Skeletal muscle cell (primary cell): ENCODE measurements at places on chromosomes 7 and 10.

DNA sequence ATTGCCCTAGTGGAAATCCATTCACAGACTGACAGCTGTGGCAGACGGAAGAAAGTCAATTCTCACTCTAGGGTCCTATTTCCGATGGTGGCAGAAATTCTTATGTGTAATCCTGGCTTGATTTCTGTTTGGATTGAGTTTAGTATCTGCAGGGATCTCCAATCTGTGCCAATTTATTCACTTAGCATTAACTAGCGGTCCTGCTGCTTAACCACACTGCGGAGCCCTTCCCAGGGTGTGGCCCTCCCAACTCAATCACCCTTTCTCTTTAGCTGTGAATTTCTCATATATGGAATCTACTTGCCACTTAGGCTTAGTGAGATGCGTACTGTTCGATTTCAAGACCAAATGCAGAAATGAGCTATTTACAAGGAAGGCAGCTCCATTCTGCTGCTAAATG lies 215.7 kb downstream of the SFMBT2 start:
- no peak for DNase-seq

DNA sequence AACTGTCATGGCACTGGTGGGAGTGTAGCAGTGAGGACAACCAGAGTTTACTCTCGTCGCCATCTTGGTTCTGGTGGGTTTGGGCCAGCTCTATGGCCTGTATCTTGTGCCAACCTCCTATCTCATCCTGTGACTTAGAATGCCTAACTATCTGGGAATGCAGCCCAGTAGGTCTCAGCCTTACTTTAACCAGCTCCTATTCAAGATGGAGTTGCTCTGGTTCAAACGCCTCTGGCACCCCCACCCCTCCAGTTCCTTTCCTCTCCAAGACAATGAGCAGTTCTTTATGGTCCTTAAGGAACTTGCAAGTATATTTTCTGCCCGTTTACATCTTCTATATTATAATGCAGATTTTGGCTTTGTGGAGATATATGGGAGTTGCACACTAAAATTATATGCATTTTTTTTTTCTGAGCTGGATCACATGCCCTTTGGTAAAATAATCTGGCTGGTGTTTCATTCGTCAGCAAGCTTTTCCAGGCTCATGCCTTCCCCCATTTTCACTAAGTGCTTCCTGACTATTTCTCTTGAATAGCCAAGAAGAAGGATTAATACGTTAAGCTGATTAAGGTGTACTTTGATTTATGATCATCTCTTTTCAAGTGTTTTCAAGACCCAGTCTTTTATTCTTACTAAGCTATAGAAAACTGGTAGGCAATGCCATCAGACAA lies 11.2 kb upstream of the WIPF3 start:
- DNase-seq: no peak

DNA sequence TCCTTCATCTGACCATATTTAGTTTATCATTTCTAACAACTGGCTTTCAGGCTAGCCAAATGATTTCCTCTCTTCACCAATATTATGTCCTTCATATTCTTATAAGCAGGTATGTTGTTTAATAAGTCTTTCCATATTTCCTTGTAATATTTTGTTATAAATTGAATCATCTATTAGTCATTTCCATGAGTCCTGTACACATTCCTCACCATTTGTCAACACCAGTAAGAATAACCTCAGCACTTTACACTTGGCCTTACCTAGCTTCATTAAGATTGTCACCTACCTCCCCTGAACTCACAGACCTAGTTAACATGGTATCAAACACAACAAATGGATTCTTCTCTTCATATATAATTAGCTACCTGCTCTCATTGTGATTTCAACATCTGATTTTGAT lies 282.3 kb downstream of the SEMA3D start:
- DNase-seq: no peak

DNA sequence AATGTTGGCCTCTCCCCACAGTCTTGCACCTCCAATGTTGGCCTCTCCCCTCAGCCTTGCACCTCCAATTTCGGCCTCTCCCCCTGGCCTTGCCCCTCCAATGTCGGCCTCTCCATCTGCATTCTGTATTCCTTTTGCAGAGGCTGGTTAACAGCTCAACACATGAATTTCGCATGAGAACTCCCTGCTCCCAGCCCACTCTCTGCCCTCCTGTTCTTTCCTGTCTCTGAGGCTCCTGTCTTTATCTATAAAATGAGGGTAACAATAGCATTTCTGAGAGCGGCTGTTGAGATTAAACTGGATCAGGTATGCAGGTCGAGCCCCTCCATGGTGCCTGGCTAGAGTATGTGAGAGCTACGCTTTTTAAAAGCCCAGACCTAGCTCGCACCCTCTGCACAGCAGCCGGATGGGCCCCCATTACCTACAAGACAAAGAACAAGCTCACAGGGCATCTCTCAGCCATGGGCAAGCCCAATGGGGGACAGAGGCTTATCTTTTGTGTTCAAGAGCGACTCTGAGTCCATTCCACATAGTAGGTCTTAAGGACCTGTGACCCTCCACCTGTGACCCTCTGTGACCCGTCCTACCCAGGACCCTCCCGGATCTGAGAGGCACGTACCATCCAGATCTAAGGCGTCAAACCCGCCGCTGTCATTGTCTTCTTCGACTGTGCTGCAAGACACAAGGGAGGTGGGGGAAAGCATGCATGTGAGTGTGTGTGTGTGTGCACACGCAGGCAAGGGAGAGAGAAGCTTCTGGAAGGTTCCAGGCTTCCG lies 82.2 kb upstream of the GNA12 start:
- DNase-seq: no peak

DNA sequence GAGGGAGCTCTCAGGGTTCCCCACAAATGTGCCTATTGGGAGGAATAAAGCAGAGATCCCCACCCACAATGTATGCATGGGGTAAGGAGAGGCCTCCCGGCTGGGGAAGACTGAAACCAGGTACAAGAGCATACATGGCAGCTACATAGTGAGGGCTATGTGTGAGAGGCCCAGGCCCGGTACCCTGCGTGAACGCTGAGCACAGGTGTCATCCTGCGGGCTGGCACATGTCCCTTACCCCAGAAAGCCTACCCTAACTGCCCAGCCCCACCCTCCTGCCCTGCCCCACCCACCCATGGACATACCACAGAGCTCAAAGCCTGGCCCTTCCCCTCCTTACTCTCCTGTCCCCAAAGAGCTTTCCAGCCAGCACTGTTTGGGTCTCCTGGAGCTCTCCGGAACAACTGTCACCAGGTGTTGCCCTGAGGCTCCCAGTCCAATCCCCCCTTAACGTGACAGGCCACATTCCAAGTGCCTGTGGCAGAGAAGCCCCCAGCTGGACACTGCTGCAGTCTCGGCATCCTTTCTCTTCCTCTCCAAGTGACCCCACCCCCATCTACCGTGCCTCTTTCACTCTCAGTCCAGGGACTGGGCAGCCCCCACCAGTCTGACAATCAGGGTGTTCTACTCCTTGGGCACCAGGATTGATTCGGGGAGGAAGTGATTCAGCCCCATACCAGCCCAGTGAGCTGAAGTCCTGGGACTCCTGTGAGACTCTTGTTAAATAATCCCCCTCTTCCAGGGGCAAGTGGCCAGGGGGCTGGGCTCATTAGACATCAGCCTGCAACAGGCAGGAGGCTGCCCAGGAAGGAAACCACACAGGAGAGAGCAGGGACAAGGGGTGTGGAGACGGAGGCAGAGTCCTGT lies 19.6 kb downstream of the GRID1 start:
- no peak for DNase-seq

DNA sequence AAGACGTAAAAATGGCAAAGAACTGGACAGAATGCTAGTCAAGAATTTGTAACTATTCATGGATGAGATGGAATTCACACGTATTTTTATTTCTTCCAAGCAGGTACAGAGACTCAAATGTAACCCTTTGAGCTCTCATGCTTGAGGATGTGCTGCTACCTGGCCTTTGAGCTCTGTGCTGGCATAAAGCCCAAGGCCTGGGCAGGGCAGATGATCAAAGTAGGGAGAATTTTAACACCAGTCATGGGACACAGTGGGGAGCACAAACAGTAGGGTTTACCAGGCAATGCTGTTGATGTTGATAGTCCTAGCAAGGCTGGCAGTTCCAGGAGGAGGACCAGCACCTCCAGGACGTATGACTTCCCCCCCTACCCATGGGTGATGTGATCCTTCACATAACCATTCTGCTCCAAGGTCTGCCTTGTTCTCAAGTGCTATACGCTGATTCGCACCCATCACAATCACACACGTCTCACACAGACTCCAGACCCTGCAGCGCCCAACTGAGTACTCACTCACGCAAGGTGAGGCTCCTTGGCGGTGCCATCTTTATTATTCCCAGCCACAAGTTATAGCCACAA lies 48.6 kb upstream of the DLG5 start:
- no peak for DNase-seq

GRCh38 chr7:102991540-102992214 lies 78.9 kb downstream of the LRRC17 start:
- peak; percentile 95 for DNase-seq

DNA sequence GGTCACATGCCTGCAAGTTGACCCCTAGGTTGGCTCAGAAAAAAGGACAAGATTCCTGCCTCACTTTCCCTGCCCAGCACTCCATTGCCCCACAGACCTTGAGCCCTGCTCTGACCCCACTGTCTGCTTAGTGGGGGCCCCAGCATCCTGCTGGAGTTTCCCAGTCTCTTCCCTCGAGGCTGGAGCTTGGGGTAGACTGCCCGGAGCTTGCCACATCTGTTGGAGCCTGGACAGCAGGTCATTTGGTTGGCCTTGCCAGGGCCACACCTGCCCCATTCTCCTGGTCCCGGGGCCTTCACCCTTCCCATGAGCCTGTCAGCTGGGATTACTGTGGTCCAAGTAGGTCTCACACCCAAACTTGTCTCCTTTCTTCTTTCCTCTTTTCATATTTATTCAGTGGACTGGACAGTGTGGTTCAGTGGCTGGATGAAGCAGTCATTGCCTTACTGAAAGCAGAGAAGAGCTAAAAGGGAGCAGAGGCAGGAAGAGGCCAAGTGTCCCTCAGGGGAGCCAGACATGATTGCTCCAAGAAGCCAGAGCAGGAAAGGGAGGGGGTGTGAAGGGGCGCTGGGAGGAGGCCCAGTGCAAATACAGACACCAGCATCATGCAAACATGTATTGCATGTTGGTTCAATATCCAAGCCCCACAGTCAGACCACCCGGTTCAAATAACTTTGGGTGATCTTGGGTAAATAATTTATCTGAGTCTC lies 56.2 kb upstream of the CACUL1 start:
- DNase-seq: no peak

DNA sequence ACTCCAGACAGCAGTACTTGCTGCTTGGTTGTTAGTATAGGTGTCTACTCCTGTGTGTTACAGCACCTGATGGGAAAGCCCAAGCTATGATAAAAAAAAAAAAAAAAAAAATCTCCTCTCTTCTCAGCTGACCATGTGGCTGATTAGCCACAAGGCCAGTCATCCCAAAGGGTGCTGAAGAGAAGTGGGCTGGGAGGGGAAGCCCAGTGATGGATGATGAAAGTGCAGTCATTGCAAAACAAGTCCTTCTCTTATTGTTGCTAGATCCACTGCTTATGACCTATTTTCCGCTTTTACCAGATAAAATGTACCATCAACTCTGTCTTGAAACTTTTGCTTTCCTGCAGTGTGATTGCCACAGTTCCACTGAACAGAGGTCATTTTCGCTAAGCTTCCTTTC lies 1092.5 kb upstream of the C7orf33 start:
- no peak for DNase-seq

DNA sequence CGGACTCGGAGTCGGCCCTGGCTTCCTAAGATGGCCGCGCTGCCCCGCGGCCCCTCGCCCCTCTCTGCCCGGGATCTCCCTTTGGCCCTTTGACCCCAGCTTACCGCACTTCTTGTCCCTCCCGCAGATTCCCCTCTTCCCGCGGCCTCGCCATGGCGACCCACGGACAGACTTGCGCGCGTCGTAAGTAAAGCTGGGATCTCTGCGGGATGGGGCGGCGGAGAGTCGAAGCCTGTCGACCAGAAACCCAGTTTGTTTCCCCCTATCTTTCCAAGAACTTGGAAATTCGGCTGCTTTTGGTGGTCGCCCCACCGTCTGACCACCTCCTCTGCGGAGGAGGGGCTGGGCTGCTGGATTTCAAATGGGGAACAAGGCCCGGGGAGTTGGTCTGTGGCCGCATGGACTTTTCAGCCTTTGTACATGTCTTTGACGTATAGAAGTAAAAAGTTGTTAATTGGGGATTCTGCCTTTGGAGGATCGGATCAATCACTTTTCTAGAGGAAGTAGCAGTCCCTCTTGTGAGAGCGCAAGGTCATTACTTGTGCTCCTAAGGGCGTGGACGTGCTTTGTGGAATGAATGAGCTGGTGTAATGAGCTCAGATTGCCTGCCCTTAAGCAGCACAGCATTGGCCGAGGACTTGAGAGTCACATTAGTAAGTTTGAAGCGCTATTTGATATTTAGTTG lies 553 bp downstream of the VDAC2 start:
- DNase-seq: no peak

- DNase-seq: no peak
These were observed 20.1 kb downstream of the ITGB1 start for GRCh38 chr10:32937911-32938424.

DNA sequence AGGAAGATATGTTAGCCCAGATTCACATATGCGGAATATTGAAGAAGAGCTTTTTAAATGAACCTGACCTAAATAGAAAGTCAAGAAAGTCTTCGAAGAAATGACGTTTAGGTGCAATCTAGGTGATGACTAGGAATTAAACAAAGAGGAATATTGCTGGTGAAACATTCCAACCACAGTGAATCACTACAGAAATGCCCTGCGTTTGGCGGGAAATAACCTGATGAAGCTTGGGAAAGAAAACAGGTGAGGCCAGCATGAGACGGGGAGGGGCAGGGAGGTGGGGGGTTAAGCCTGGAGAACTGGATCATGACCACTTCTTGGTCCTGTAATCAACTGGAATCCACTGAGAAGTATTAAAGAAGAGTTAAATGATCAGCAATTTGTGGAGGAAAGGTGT lies 299.4 kb upstream of the VSTM2A start:
- DNase-seq: no peak

- DNase-seq: peak; percentile 27
These were observed 206.3 kb upstream of the PRSS1 start for GRCh38 chr7:142542942-142543341.

GRCh38 chr7:122727759-122728158 lies 25.0 kb upstream of the RNF148 start:
- no peak for DNase-seq

- DNase-seq: no peak
These were observed 1.1 kb downstream of the ATG9B start for GRCh38 chr7:151023232-151023631.

DNA sequence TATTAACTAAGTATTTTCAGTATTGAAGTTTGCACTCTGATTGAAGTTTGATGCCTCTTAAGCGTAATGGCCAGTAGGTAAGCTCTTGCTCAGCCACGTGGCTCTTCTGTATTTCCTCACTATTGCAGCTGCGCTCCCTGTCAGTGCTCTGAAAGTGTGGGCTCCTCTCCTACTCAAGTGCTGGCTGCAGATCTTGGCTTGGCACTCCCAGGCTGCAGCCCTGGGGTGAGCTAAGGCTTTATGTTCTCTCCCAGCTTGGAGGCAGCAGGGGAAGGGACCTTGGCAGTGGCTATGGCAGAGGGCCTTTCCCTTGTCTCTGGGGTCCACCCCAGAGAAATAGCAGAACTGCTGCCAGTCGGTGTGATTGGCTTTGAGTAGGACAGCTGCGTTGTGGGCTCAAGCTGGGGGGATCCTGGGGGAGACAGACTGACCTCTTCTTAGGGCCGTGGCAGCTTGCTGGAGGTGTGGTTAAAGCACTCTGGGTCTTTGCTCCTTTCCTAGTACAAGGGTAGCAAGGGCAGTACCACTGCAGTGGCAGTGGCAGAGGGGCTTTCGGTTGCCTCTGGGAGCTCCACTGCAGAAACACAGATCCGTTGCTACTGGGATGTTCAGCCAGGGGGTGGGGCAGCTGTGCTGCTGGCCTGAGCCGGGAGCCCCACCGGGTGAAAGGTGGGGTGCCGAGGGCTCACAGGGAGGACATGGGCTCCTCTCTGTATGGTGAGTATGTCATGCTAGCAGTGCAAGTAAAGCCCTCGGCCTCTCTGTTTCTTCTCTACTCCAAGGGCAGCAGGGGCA lies 100.5 kb downstream of the GLCCI1 start:
- DNase-seq: no peak
